GM13977 (cell line): ENCODE measurements at places on chromosomes 6 and 20.

DNA sequence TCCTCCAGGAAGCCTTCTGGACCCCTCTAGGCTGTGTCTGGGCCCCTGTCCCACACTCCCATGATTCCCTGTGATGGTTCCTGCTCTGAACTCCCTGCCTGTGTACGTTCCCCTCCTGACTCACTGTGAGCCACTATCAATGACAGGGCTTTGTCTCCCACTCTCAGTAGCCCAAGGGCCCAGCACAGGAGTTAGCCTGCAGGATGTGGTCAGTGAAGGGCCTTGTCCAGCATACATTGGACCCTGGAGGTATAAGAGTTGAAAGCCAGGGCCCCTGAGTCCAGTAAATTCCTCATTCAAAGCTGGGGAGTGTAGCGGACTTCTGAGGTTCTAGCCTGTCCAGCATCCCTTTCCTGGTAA, 19.0 kb downstream of the ZBP1 start:
- DNase-seq, result no peak

GRCh38 chr6:163346497-163346961, 68.0 kb upstream of the QKI start:
- DNase-seq, result no peak

DNA sequence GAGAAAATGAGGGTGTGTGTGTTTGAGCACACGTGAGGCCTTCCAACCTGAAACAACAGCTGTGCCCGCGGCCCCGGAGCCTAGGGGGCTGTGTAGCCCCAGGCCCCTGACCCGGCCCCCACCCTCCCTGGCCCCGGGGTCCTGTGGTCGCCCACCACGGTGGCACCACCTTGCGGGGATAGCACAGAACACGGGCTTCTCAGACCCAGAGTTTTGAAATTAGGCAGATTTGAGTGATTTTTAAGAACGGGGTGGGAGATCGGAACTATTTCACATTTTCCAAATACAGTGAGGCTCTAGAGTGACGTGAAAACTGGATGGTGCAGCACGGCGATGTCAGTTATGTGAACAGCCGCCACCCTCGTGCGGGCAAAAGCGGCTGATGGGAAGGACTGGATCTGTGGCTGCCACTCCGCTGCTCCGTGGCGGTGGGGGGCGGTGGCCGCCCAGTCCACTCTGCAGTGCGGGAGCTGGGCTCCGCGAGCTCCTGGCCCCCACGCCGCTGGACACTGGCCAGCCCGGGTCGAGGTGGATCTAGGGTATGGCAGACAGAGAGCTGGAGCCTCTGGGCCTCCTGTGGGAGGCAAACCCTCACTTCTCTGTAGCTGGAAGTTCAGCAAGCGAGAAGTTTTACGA, 17.3 kb upstream of the BHLHE23 start:
- DNase-seq, result no peak

GRCh38 chr6:106112433-106112832, 26.3 kb downstream of the PRDM1 start:
- no peak for DNase-seq

- no peak for DNase-seq
Observed at GRCh38 chr6:70409216-70409615, 4.1 kb upstream of the FAM135A start.

- DNase-seq, result no peak
Observed at GRCh38 chr6:125554456-125554855, 195.0 kb upstream of the HEY2 start.

GRCh38 chr20:40591536-40591935, 97.5 kb downstream of the MAFB start:
- no peak for DNase-seq

- peak; percentile 21 for DNase-seq
Observed at GRCh38 chr6:52049252-52050050, 38.0 kb downstream of the PKHD1 start.

- no peak for DNase-seq
Observed at GRCh38 chr6:96907498-96907897, 9.8 kb upstream of the NDUFAF4 start.

DNA sequence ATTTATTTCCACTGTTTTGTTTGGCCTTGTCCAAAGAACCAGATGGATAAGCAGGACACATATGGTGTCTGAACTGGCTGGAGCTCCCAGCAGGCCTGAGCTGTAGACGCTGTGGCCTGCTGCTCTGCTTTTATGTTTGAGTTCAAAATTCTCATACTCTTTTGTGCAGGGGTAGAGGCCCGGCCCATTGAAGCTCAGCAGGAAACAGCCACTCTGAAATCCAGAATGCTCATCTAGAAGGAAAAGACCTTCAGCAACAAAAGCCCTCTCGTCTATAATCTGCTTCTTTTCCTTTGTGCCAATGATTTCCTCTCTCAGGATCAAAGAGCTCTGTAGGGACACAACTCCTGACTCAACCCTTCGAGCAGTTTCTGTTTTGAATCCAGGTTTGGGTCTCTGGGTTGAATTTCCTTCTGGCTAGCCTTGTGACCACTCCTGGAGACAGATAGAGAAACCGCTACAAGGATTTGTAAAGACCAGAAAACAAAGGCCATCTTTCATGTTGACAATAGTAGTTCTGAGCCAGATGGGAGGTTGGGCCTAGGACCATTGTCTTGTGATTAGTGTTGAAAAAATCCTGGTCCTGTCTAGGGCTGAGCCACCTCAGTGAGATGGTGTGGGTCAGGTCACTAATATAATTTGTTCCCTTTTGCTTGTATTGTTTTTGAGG, 446.7 kb downstream of the BCKDHB start:
- DNase-seq, result no peak

DNA sequence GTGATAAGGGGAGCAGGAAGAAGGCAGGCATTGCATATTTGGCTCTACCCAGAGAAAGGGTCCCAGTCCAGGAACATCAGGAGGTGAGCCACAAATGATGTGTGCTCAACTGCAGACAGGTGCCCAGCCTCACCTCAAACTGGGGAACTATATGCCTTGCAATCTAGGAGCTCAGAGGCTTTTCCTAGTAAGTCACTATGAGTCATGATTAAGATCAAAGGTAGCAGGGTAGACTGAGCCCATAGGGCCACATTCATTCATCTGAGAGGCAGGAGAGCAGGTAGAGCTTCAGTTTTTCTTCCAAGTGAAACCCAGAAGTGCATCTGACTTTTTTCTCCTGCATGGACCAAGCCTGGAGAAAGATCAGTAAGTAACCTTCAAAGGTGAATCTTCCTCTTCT, 31.3 kb downstream of the MARCKS start:
- no peak for DNase-seq
